ENCODE measurements at places on chromosomes 6 and 20.
A peak's percentile ranks its signal among the peaks of the same experiment; 100 is the strongest.

DNA sequence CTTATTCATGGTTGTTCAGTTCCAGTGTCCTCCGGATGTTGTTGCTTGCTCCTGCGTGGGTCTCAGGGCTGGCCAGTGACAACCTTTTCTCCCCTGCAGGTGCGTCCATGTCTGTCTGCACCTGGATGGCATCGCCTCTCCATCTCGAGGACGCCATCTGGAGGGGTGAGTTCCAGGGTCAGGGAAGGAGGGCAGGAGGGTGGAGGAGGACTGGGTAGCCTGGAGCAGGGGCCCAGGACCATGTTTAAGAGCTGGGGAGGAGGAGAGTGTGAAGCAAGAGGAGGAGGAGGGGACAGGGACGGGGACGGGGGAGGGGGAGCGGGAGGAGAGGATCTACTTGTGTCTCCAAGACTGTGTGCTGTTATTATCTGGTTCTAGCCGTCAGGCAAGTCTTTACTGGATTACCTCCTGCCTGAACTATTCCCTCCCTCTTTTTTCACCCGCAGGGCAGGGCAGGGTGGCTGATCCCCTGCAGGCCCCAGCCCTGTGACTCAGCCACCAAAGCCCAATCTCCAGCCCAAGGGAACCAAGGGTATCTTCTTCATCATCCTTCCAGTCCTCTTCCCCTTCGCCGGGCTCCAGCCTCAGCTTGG, 32.2 kb upstream of the TULP1 start:
- DNase-seq, result no peak

- no peak for DNase-seq
Measured at GRCh38 chr20:32945710-32946221, 58.5 kb downstream of the SUN5 start.

- DNase-seq, result no peak
Measured at GRCh38 chr6:39829331-39829730, 37.2 kb downstream of the DAAM2 start.

DNA sequence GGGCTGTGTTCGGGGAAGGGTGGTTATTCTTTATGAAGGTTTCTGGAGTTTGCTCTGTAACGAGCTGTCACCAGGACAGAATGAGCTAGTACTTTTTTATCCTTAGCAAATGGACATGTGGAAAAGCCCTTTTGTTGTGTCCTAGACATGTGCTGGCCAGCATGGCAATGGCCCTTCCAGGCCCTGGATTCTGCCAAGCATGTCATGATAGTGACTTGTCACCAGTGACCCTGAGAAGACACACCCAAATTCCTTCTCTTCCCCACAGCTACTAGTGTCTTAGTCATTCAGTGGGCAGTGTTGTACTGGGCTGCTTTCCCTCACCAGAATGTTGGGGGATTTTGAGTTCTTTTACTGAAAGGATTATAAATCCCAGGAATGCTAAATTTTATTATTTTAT, 74.0 kb upstream of the XRN2 start:
- no peak for DNase-seq

GRCh38 chr20:45833030-45833882, at the start of gene SNX21:
TSS of gene SNX21 (plus strand) at chr20:45833799. CDS start at chr20:45833920, 121 bp downstream.
- DNase-seq, result peak; percentile 94

- DNase-seq, result no peak
Measured at GRCh38 chr6:116060572-116061283, at the start of gene FRK. TSS of gene FRK (minus strand) at chr6:116060891. CDS start at chr6:116060311, 580 bp downstream.

DNA sequence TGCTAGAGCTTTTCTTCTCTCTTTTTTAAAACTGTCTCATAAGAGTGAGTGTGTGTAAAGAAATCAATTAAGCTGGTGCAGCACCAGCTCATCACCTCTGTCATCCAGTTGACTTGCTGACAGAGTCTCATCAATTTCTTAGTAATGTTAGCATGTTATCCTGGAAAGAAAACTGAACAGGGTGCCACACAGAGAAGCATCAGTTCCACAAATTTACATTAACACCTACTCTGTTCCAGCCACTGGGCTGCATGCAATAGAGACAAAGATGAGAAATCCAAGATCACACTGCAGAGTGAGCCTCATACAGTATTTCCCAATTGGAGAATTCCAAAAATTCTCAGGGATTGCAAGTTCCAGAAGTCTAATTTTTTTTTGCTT, 207.0 kb upstream of the CITED2 start:
- no peak for DNase-seq

Measured in suppressor macrophage (primary cell).